ENCODE measurements at places on chromosomes 3 and 15.

DNA sequence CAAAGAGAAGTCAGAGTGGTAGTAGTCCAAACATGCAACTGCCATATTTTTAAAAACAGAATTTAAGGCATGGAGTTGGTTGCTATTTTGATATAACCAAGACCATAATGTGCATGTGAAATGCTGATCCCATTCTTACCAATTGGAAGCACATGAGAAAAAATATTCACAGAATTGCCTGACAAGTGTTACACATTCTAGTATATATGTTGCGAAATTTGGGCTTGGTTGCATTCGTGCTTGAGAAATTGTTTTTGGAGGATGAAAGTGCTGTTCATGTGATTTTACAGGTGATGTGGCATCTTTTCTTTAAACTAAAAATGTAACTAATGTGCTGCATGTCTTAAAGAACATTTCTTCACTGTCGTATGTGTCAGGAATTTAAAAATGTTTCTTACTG is 199.7 kb downstream of the CHL1 start:
- DNase-seq = no peak

GRCh38 chr3:197495999-197496745 is 59.6 kb downstream of the BDH1 start:
- DNase-seq = no peak

GRCh38 chr3:115469649-115470048 is 153.7 kb upstream of the GAP43 start:
- no peak for DNase-seq

GRCh38 chr3:174270841-174271240 is 588.3 kb upstream of the NAALADL2 start:
- no peak for DNase-seq

DNA sequence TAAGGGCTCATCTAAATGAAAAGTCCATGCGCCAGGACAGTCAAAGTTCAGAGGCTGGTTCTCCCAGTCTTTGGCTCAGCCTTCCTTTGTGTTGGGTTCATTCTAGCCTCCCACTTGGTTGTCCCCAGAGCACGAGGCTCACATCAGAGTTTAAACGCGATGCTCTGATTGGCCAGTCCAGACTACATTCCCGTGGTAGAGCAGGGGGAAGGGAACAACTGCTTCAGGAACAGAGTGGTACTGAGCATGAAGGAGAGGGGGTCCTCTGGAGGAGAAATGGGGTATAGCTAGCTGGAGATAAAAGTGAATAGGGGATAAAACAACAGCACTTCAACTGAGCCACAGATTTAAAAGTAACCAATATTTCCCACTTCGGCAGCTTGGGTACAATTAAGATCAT is 32.2 kb downstream of the ANAPC13 start:
- DNase-seq = no peak

- no peak for DNase-seq
Measured at GRCh38 chr15:39631357-39631756, 50.5 kb downstream of the THBS1 start.

DNA sequence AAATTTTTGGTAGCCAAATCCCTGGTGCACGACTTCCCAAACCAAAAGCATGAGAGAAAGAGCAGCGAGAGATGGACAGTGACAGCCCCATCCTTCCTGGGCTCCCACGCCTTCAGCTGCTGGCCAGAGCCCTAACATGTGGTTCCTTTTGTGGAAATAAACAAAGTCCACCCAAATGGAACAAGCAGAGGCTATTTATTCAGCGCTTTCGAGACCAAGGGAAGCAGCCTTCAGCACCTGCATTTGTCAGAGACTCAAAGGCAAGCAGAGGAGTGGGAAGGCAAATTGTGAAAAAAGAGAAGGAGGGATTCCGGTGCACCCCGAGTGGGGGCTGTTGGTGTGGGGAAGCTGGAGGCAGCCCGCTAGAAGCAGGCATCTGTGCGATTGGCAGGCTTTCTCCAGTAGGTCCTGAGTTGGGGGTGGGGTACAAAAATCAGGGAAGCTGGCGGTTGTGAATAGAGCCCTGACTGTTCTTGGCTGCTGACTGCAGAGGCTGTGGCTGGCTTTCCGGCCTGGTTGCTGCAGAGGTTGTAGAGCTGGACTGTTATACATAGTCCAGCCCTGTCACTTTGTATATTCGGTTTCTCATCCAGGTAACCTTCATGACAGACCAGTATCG is 427.2 kb downstream of the OCA2 start:
- no peak for DNase-seq

GRCh38 chr3:195543500-195544229 is 540 bp upstream of the PPP1R2 start:
- no peak for DNase-seq

- DNase-seq = no peak
Measured at GRCh38 chr3:164144824-164145223, 933.5 kb downstream of the SI start.

- DNase-seq = no peak
Measured at GRCh38 chr3:197354568-197355001, 56.2 kb upstream of the DLG1 start.

DNA sequence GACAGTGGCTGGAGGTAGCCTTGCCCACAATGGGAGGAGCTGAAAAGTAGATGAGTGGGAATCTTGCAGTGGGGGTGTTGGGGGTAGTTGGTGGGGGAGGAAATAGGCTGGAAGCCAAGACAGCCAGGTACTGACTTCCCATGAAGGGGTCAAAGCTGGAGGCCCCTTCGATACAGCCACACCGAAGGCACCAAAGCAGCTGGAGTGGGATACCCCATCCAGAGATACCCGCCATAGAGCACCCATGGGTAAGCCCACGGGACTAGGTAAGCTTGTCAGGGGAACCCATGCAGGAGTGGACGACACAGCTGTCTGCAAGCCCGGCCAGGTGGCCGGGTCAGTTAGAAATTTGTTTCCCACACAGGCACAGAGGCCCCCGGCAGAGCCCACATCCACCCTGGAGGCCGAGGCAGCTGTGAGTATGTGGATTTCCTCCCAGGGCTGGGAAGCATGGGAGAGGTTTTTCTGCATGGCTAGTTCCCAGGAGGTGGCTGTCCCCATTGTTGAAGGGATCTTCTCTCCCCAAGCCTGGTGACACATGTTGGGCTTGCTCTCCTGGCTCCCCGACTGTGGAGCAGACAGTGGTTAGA is 28.6 kb downstream of the PRR23E start:
- DNase-seq = no peak

DNA sequence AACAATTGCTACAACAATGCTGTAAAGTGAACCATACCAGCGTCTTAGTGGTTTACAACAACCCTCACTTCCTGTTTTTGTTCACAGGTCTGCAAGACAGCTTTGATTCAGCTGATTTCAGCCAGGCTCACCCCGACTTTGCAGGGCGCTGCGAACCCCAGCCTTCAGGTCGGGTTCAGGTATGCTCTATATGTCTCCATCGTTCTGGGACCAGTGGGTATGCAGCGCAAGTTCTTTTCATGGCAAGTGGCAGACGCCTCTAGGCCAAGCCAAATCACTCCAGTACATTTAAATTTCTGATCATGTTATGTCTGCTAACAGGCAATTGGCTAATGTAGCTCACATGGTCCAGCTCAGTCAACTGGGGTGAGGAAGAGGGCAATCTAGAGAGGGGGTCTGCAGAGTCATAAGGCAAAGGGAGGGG is 52.4 kb upstream of the RGMA start:
- peak; percentile 21 for DNase-seq

DNA sequence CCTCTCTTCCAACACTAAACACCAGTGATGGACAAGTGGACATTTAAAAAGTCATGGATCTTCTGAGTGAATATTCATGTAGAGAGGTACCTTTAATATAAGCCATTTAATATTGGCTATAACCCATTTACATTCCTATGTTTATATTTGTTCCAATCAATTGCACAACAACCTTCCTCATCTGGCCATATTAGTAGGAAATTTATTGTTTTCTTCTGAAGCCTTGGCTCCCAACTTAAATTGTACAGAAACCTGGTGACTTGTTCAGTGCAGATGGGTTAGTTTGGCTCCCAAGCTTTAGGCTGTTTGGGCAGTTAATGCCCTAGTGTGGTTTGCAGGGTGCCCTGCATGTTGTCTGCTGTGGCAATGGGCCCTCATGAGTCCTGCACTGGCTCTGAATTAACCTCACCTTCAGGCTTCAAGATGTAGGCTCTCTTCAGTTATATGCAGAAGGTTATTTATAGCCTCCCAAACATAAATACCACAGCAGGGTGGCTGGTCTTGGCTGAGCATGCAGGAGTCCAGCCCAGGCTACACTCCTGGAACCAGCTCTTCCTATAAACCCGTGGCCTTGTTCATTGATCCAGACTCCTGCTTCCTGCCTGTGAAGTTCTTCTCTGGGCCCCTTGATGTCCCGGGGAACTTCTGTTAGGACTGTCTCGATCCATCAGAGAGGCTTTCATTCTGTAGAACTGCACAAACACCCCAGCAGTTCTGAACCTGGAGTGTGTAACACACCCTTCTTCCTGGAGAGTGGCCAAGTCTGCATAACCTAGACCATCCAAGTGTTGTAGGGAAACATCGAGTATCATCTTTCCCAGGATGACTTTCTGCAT is 57.0 kb downstream of the DUT start:
- no peak for DNase-seq

GRCh38 chr3:14520149-14520548 is 20.0 kb downstream of the GRIP2 start:
- no peak for DNase-seq

All from activated CD4-positive, alpha-beta T cell treated with anti-CD3 and anti-CD28 coated beads, Interleukin-2, amount 50 U/mL, for 1 hour (primary cell).